ENCODE measurements at places on chromosomes 6 and 20. TPM values are rescaled to one million over a fixed set of nuclear protein-coding genes. Genes with fewer than 3 reads are reported as not detected.

Gene RPL7L1
- 67.9 TPM for total RNA-seq

Gene TMEM170B
- total RNA-seq = 2.2 TPM

Gene CYP39A1
- total RNA-seq = not detected

Gene STX11
- total RNA-seq = 17.7 TPM

Gene PROCR
- 2.0 TPM for total RNA-seq

Gene RIMS1
- not detected for total RNA-seq
